ENCODE measurements at places on chromosomes 16 and 17. TPM values are rescaled to one million over a fixed set of nuclear protein-coding genes. Genes with fewer than 3 reads are reported as not detected.

DNA sequence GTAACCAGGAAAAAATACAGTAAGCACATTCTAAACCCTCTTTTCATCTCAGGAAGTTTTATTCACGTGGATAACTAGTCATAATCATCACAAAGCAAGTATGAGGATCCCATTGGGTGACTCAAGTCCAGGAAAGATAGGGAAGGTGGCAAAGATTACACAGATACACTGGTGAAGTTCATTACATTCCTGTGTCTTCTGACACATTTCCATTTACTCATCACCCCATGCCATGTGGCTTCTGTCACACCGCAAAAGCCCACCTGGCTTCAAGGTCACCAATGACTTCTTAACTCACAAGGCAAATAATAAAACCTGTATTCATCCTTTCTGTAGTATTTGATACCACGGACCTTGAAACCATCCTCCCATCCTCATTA, 17.0 kb downstream of the HS3ST3A1 start:
- no peak for DNase-seq

GRCh38 chr17:8060274-8060673, 21.4 kb downstream of the ALOX15B start:
- DNase-seq = peak; percentile 53

DNA sequence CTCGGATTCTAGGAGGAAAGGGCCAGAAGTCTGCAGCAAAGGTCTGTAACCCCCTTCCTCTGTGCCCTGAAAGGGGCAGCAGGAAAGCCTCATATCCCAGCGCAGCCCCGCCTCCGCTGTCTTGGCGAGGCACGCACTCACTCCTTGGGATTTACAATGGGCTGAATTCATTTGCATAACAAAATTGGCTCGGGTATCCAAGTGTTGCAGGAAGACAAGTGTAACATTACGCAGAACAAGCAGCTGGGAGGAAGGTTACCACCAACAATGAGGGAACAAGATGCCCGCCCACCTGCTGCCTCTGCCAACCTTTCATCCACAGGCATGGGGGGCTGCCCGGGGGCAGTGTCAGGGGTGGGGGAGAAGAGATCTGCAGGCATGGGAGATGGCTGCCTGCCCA, 130.4 kb downstream of the MRM1 start:
- DNase-seq = no peak

GRCh38 chr17:4908711-4909496, 6.0 kb upstream of the CHRNE start:
- peak; percentile 65 for DNase-seq

- no peak for DNase-seq
Measured at GRCh38 chr16:58509256-58510096, 5.8 kb upstream of the SETD6 start.

- no peak for DNase-seq
Measured at GRCh38 chr16:51141106-51141505, 10.0 kb downstream of the SALL1 start.

- no peak for DNase-seq
Measured at GRCh38 chr16:73371584-73372319, 323.8 kb upstream of the ZFHX3 start.

- no peak for DNase-seq
Measured at GRCh38 chr16:70687102-70687511, 1.3 kb upstream of the MTSS2 start.

- no peak for DNase-seq
Measured at GRCh38 chr16:31365131-31365865, 10.3 kb downstream of the ITGAX start.

DNA sequence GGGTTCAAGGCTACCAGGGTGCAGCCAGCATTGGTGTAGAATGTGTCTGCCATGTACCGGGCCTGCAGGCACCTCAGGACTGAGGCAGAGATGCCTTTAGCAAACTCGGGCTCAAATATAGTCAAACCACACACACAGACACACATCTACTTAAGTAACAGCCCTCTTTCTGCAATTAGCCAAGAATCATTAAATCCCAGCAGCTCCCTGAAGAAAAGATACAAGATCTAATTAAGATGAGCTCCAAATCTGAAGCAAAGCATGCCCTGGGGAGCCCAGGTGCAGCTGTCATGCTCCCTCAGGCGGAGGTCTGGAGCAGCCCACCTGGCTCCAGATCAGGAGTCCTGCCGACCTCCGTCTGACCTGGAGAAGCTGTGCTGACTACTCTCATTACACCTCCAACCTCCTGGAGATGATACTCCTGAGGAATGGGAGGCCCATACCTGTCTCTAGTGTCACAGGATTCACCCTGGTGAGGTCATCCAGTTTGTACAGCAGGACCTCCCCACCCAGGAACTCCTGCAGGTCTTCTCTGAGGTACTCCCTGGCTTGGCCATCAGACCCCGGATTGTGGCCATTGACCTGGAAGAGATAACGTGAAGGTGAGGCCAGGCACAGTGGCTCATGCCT, 6.9 kb downstream of the MYO19 start:
- no peak for DNase-seq

GRCh38 chr17:38460716-38461630, 32.7 kb downstream of the ARHGAP23 start:
- no peak for DNase-seq

DNA sequence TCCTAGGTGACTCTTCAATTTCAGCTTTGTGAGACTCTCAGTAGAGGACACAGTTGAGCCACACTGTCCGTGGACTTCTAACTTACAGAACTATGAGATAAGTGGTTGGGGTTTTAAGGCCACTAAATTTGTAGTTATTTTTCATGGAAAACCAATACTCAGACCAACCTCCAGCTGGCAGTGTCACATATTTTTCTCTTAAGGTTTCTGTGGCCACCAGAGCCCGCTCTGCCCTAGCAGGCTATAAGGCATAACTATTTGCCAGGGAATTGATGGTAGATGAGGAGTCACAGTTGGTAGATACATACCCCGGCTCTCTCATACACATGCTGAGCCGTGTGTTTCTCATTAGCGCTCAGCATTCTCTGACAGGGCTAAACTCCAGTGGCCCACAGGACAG, 336.8 kb upstream of the MON1B start:
- no peak for DNase-seq

DNA sequence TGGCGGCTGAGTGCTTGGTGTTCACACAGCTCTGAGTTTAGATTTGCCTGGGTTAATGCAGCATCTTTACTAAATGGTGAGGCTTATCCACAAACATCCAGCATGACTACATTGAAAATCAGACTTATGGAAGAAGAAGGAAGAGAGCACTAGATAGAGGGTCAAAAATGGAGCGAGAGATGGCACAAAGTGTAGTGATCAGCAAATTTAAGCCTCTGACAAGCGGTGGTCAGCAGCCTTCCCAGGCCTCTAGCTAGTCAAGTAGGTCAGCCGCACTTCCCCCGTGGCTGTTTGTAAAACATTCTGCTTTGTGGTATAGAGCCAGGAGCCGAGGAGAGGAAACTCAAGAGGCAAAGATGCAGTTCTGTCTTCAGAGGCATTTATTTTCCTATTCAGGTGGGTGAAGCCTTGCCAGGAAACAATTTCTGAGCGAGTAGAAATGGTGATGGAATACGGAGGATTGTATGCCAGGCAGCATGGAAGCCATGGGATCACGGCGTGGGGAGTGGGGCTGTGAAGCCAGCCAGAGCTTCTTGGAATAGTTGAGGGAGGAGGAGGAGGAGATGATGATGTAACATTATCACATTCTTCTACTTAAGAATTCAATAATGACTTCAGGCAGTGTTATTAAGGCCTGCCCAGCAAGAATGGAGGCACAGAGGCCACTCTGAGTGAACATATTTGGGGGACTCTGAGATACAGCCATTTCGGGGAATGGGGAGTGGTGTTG, 118.9 kb downstream of the MSI2 start:
- DNase-seq = no peak

DNA sequence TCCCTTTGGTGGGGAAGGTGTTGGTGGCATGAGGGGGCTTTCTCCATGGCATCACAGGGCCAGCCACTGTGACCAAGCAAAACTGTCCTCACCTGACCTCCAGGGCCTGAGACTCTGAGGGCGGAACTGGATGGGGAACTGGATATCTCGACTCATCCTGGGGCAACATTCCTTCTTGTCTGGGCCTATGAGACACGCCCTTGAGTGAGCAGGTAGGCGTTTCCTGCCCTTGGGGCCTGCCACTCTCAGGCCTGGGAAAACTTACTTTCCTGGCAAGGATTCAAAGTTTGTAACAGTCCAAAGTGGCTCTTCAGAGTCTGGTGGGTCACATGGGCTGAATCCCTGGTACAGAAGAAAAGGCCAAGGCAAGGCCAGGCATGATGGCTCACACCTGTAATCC, 9.6 kb downstream of the MT1X start:
- DNase-seq = no peak

DNA sequence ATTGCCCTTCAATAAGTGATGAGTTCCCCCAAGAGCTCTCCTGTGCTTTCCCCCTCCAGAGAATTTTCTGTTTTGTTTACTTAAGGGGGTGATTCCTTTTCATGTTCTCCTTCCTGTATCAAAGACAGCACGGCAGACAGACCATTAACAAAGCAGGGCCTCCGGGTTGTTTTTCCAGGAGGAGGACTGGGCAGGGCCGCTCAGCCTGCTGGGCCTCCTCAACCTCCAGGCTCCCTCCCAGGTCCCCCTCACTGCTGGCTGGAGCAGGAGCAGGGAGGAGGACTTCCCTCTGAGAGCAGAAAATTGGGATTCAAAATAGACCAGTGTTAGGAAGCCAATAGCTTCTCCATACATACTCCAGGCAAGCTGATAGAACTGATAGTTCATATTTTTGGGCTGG, 20.4 kb downstream of the SDK2 start:
- DNase-seq = no peak

DNA sequence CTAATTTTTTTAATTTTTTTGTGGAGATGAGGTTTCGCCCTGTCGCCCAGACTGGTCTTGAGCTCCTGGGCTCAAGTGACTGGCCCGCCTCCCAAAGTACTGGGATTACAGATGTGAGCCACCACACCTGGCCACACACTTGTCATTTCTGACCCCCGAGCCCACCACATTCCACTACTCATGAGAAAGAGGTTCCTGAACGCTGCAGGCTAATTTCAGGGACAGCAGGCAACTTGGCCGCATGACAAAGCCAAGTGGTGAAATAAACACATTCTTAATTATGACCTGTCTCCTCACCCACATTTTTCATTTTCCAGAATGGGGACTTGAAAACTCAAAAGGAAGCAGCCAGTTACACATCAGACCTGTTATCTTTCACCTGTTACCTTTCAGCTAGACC, 114.5 kb downstream of the ABCC6 start:
- no peak for DNase-seq

- DNase-seq = no peak
Measured at GRCh38 chr17:39759204-39759603, 21.5 kb downstream of the GRB7 start.

Gene CDH16
- total RNA-seq = 0.05 TPM

Gene RUNDC3A
- 0.99 TPM for total RNA-seq

Gene HEXIM2
- 7.4 TPM for total RNA-seq

Gene CDK5R1
- 3.1 TPM for total RNA-seq

Gene LGALS9
- total RNA-seq = 45.7 TPM

Gene DPEP1
- 1.7 TPM for total RNA-seq

Gene USP43
- 0.57 TPM for total RNA-seq

Gene CLDN6
- total RNA-seq = 0.28 TPM

Gene C16orf96
- total RNA-seq = 0.05 TPM

Gene MYH13
- under 0.01 TPM for total RNA-seq

Measured in thymus (tissue), 14 donors.